Esophagus muscularis mucosa (tissue), 4 donors: ENCODE measurements at places on chromosomes 5 and 9. TPM values are rescaled to one million over a fixed set of nuclear protein-coding genes. Genes with fewer than 3 reads are reported as not detected.

Gene LURAP1L
- total RNA-seq = 11.4 TPM

Gene MLANA
- total RNA-seq = not detected

Gene PRLR
- 1.7 TPM for total RNA-seq

DNA sequence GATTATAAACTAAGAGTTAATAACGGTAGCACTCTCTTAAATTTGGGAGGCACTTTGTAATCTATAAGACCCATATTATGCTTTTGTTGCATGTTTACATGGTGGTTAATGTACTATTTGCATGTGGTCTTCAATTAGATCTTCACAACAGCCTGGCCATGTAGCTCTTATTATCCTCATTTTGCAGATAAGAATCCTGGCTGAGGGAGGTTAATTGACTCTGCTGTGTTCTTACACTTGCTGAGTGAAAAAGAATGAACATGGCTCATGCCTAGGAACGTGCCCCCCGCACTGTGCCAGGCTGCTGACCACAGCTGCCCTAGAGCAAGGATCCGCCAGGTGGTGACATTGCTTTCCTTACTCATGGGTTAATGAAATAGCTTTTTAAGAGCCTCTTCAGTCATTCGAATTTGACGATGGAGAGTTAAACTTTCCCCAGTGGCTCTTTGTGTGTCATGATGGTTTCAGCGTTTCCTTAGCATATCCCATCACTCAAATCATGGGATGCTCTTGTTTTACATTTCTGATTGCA lies 97.9 kb downstream of the CDH6 start:
- no peaks in the 10 kb centered on the region for H3K36me3 ChIP-seq
- H3K4me3 ChIP-seq = no peak overlapping the region
- H3K27ac ChIP-seq = no peak overlapping the region
- no peaks in the 10 kb centered on the region for H3K4me1 ChIP-seq

DNA sequence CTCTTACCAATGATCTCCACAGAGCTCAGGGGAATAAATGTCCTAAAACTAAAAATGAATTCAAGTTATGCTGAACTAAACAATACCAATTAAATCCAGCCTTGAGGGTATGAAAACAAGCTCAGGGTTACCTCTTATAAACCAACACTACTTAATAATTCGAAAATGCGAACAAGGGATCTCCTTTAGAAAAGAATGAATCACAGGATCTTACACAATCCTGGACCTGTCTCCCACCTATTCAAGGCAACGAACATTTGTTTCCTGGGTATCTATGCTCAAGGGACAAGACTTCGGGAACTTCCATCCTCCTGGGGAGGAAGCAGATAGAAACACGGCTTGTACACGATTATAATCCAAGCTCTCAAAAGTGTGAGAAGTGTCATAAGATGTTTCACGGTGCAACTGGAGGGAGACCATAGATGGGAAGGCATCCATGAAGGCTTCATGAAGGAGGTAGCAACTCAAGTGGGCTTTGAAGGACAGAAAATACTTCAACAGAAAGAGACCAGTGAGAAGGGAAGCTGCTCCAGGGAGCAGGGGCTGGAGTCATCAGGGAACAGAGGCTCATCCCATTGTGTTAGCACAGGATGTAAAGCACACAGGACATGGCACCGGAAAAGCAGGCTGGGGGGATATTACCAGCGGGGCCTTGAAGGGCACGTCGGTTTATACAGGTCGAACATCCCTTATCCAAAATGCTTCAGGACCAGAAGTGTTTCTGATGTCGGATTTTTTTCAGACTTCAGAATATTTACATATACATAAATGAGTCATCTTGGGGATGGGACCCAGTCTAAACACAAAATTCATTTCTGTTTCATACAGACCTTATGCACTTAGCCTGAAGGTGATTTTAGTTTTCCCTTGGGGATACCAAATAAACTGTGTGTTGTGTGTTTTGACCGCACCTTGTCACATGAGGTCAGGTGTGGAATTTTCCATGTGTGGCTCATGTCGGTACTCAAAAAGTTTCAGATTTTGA lies 87.4 kb downstream of the TLE1 start:
- no peak overlapping the region for H3K4me3 ChIP-seq
- no peak for DNase-seq
- H3K4me1 ChIP-seq = peaks cover 43% of the 10 kb centered on the region
- H3K27me3 ChIP-seq = no peaks in the 10 kb centered on the region
- peaks cover 48% of the 10 kb centered on the region for H3K36me3 ChIP-seq
- H3K27ac ChIP-seq = peak overlapping the region; percentile 43

GRCh38 chr9:133822430-133823065 lies 84.4 kb upstream of the SARDH start:
- H3K27ac ChIP-seq = no peak overlapping the region
- no peak overlapping the region for H3K4me3 ChIP-seq
- no peaks in the 10 kb centered on the region for H3K27me3 ChIP-seq
- no peaks in the 10 kb centered on the region for H3K36me3 ChIP-seq
- H3K4me1 ChIP-seq = peaks cover 9% of the 10 kb centered on the region
